ENCODE measurements at places on chromosomes 11 and 22.
A peak's percentile ranks its signal among the peaks of the same experiment; 100 is the strongest.

- DNase-seq = no peak
Measured at GRCh38 chr22:25447067-25447685, 117.3 kb upstream of the GRK3 start.

- DNase-seq = no peak
Measured at GRCh38 chr11:124434699-124435098, 10.0 kb upstream of the OR8B4 start.

GRCh38 chr11:46414879-46415278, 23.3 kb upstream of the CHRM4 start:
- DNase-seq = no peak

GRCh38 chr22:43990044-43990443, 34.1 kb upstream of the PARVB start:
- no peak for DNase-seq

DNA sequence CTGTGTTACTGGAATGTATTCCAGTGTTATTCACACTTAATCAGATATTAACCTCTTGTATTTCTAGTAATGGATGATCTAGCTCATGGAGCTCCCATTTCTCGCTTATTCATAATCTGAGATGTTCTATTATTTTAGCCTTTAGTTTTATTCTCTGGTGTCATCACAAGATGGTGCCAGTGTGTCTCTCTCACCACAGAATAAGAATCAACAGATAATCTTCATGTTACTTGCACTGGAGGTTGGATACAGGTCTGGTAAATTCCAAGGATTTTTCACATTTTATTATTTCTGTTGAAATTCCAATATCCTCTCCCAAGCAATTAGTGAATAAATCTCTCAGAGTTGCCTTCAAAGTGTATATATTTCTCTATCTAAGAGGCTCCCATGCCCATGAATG, 74.6 kb downstream of the CASP12 start:
- DNase-seq = no peak

DNA sequence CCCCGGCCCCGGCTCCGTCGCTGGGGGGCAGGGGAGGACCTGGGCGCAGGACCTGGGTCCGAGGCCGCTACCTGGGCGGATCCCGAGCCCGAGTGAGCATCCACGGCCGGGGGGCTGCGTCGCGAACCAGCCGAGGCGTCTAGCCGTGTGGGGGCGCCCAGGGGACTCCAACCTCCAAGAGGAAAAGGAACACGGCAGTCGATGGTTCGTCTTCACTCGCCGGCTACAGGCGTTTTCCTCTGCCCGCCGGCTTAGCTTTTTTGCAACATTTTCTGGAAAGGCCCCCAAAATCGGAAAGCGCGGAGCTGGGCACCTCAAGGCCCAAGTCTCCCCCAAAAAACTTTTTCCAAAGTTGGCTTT, 666 bp downstream of the PDGFB start:
- no peak for DNase-seq

DNA sequence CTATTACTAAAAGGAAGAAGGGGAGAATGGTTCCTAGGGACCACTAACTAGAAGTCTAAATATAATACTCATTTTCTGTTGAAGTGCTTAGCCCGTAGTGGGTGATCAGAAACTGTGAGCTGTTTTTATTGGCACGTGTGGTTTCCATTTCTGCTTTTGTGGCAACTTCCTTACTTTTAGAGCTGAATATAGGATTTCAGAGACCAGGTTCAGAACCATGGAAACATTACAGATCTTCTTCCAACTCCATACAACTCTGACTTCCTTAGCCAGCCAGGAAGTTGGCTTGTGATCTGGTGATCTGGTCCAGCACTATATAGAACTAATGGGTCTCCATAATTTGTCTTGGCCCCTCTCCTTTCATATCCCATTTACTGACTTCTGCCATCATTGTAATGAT, 2.6 kb upstream of the ME3 start:
- no peak for DNase-seq

- DNase-seq = no peak
Measured at GRCh38 chr22:43337385-43337784, 5.8 kb downstream of the SCUBE1 start.

GRCh38 chr11:74566146-74566960, 26.0 kb upstream of the POLD3 start:
- DNase-seq = no peak

DNA sequence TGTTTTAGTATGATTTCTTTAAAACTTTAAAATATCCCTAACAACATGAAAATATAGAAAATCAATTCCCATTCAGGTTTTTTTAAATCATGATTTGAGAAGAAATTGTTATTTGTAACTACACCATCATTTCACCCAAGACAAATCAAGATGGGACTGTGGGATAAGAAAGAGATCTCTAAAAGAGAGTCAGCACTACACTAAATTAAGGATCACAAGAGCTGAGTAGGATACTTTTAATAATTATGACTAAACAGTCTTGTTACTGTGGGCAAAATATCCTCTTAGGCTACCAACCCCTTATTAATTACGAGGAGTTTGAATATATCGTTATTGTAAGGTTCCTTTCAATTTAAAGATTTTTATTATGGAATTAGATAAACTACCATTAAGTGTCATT, 3.0 kb downstream of the GAS2 start:
- DNase-seq = no peak

GRCh38 chr22:23007823-23008222, 62.5 kb upstream of the GNAZ start:
- no peak for DNase-seq

GRCh38 chr11:106156290-106156937, 79.0 kb downstream of the AASDHPPT start:
- peak; percentile 47 for DNase-seq

DNA sequence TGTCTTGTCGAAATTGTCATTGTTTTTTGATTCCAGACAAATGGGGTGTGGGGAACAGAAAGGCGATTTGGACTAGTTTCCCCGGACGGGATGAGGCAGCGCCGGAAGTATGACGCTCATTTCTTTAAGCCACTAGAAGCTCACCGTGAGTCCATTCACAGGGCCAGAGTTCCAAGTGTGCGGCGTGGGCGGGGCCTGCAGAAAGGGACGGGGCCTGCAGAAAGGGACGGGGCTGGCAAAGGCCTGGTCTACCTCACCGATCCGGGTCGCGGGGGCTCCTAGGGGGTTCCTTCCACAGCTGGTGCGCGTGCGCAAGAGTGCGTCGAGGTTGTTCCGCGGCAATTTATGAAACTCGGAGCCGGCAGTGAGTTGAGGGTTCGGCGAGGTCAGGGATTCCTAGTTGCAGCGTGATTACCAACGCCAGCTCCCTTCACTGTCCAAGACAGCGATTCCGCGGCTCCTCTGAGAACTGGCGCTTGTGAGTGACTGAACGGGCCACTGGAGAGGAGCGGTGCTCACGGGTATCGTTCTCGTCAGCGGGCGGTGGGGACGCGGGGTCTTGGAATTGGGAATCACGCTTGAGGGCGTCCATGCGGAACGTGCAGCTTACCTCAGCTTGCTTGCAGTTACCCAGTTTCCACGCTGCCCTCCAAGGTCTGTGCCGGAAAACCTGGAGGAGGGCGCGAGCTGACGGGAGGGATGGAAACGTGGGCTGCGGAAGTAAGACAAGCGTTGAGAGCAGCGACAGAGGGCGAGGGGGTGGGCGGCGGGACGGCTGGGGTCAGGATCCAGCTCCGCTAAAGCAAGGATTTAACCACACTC, at the start of gene ZNF215:
Gene ZNF215, plus strand, starts transcription at position 219 of the 822 bp plus-strand sequence. CDS start 5,847 bp downstream, outside the sequence.
- peak; percentile 33 for DNase-seq

GRCh38 chr22:39384750-39385480, 14.7 kb upstream of the TAB1 start:
- peak; percentile 33 for DNase-seq

DNA sequence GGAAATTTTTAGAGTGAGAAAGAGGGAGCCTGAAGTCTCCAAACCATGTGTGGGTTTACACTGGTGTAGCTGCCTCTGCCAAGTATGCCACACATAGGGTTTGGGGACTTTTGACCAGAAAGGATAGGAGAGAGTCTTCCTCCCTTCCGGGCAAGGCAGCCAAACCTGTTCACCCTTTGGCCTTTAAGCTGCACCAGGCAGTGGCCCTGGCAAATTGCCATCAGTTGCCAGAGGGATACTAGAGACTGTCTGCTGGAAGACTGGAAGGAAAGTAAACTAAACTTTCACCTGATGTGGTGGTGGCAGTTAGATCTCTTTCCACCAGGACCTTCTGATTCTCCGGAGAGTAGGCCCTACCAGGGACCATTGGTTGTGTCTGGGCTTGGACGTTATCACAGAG, 1263.2 kb downstream of the FAM181B start:
- DNase-seq = no peak

DNA sequence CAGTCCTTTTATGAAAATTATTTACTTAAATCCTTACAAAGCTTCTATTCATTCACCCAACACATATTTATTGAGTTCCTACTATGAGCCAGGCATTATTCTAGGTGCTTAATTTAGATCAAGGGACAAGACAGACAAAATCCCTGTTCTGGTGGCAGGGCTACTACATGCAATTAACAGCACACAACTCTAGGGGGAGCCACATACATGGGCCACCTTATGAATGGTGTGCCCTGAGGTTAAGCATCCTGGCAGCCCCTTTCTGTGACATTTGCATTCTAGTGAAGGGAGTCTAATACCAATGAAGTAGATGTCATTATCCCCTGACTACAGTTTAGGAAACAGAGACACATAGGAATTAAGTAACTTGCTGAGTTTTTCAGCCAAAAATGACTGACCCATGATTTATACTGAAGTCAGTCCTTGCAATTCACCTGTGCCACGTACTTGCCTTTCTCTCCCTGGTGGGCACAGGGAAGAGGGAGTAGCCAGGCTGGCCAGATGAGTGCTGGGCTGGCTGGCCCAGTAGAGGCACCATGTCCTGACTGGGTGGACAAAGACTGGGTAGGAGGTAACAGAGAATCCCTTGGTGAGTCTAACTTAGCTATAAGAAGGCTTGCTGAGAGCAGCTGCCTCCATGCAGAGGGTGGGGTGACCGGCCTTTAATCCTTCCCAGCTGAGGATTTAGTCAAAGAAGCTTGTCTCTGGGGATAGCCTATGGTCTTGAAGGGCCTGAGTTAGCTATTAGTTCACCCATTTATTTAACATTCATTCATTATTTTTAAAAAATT, 52.0 kb upstream of the ELF5 start:
- peak; percentile 37 for DNase-seq

DNA sequence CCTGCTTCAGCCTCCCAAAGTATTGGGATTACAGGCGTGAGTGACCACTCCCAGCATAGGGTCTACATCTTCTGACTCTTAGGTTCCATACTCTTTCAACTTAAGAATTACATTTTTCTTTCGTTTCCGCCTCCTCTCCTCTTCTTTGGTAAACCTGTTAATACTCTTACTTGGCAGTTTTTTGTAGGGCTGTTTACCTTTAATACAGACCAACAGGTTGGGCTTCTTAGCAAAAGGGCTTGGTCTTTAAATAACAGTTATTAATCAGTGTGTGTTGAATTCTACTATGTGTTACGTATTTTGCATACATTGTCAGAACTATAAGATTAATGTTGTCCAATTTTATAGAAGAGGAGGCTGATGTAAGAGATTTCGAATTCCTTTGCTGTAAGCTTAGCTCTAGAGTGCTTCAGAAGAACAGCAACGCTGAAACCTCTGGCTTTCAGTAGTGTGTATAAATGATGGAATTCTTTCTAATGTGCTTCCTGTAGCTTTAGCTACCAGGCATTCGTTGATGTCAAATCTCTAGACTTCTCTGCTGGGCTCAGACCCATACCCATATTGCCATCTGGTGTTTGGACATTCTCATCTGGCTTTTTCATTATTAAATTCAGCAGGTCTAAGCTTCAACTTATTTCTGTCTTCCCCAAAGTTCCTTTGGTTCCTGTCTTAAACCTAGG, 3.1 kb downstream of the FDX1 start:
- DNase-seq = peak; percentile 17

GRCh38 chr11:76315182-76315853, 65.6 kb downstream of the THAP12 start:
- no peak for DNase-seq

- DNase-seq = no peak
Measured at GRCh38 chr22:43881091-43882061, 10.4 kb downstream of the PNPLA5 start.

DNA sequence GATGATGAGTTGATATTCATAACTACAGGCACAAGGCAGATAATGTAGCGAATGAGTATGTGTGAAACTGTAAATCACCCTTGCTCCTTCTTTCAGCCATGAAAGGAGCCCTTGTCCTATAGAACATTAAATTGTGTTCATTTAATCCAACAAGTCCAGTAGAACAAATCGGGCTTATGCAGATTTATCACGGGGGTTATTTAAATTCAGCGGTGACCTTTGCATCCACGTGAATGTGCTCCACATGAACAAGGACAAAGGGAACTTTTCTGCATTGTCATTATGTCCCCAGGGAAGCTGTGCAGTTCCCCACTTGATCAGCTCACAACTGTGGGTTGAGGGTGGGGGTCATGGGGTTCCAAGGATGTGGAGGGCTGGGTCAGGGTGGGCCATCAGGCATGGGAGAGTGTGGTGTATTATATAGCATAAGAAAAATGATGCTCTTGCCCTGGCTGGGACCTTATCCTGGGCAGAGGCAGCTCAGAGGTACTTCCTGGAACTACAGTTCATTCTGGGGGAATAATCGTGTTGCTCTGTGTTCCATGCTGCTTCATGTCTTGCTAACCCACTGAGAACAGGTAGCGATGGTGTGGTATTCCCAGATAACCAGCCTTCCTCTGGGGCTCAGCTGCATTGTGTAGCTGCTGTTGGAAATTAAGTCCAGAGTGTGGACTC, 306.6 kb downstream of the FAT3 start:
- no peak for DNase-seq

DNA sequence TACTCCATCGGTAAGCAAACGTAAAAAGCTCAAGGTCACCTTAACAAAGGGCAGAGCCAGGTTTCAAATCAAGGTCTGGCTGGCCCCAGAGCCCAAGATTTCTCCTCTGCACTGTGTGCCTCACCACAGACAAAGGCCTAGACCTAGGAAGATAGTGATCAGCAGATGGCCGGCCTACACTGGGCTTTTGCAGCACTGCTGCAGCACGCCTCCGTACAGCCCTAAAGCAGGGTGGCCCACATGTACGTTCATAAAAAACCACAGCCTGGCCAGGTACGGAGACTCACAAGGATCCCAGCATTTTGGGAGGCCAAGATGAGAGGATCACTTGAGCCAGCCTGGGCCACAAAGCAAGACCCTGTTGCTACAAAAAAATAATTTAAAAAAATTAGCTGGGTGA, 106.3 kb upstream of the PITPNB start:
- DNase-seq = no peak

GRCh38 chr22:26679003-26679629, 21.7 kb downstream of the MIAT start:
- DNase-seq = peak; percentile 82

DNA sequence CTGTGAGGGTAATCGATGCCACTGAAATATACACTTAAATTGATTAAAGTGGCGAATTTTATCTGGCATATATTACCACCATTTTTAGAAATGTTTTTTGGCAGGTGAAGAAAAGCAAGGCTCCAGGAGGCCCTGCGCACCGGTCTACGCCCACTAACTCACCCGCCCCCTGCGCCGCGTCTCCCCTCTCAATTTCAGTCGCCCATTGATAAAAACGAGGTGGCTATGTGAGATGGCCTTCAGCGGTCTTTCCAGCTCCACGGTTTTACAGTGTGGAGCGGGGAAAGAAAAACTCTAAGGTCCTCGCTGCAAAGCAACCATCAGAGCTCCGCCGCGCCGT, 602 bp upstream of the AQP11 start:
- no peak for DNase-seq
